Stimulated activated CD8-positive, alpha-beta memory T cell treated with anti-CD3 and anti-CD28 coated beads, Interleukin-12 subunit alpha, Interleukin-12 subunit beta, amount 100 ng/mL, for 4 hours (primary cell): ENCODE measurements at places on chromosomes 2 and 18.

- no peak for DNase-seq
Measured at GRCh38 chr2:152497481-152498052, 162.6 kb downstream of the FMNL2 start.

- no peak for DNase-seq
Measured at GRCh38 chr18:79317703-79318102, 78.0 kb upstream of the NFATC1 start.

DNA sequence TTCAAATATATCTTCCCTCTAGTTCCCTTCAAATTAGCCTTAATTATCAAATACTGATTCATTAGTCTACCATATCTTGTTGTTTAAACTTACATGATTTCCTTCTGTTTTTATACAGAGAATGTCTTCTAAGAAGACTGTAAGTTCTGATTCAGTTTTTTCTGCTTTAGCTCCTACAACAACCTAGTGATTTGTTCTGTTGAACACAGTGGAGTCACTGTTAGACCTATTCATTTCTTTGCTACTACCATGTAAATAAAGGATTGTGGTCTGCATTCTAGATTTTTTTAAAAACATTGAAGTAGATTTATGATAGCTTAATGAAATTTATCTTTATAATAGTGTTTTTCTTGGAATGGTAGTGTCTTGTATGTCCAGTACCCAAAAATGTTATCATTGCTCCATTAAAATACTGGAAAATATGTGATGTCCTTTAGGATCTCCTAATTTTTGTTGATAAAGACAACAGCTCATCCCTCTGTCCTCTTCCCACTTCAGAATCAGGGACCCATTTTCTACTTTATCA lies 146.4 kb downstream of the MBD5 start:
- DNase-seq: no peak

GRCh38 chr18:67428158-67428557 lies 88.4 kb downstream of the DSEL start:
- no peak for DNase-seq

- DNase-seq: no peak
Measured at GRCh38 chr2:140650825-140651224, 1480.0 kb downstream of the LRP1B start.

GRCh38 chr2:65142515-65142914 lies 12.6 kb upstream of the RAB1A start:
- DNase-seq: no peak

DNA sequence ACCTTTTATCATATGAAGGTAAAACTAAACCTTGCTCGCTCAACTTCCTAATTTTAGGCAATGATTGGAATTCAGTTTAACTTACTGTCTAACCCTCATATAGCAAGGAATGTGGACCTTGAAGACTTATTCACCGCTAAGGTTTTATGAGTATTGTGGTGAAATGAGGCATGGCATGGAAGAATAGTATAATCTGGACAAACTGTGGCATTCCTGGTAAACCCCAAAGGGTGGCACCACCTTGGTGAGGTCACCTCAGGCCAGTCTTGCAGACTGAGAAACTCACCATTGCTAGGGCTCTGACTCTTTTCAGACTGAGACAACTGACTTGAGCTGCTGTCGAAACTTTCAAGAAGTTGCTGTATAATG lies 51.1 kb upstream of the EHBP1 start:
- DNase-seq: no peak

- no peak for DNase-seq
Measured at GRCh38 chr18:6830916-6831315, 101.4 kb downstream of the ARHGAP28 start.

DNA sequence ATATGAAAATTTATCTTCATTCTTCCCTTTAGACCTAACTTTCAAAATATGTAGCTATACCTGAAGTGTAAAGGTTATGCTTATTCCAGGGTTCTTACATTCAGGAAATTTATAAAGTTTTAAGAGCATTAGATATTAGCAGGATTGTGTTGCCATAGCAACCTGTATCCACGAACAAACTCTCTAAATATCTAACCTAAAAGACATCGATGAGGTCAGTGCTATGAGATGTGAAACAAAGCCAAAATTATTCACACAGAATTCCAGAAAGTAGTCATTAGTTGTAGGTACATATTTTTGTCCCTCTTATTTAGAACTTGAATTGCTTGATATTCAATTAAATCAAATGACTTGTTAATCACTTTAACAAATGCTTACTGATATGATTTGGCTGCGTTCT lies 705.3 kb downstream of the SOCS6 start:
- DNase-seq: no peak

- DNase-seq: no peak
Measured at GRCh38 chr2:239406316-239406995, 5.6 kb upstream of the HDAC4 start.

DNA sequence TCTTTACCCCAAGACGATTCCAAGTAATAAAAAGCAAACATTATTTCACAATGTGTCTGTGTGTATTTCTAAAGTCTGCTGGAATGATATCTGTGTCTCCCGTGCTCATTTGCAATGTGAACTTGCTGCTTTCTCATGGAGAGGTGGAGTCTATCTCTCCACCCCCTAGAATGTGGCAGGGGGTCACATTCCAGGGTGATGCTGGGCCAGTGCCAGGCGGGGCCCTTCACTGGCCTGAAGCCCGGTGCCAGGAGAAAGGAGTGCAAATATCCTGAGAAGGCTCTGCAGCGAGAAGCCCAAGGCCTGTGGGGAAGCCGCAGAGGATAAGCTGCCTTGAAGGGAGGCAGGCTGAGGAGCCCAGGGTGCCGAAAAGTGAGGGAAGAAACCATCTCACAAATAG lies 26.8 kb upstream of the LDLRAD4 start:
- DNase-seq: no peak

- DNase-seq: no peak
Measured at GRCh38 chr2:14773696-14774095, 141.2 kb downstream of the LRATD1 start.

DNA sequence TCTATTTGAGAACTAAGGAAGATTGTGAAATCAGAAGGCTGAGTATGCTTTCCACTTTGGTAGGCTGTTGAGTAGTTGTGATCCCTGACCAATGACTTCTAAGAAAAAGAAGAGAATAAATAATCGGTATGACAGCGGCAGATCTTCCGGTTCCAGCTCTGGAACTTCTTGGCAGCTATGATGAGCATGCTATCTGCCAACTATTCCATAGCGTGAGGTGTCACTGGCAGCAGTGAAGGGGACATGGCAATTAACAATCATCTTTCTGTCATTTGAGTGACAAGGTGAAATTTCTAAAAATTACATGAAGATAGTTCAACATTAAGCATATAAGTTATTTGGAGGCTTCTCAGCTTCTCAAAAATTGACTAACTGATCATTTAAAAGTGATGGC lies 140.1 kb upstream of the NETO1 start:
- no peak for DNase-seq

DNA sequence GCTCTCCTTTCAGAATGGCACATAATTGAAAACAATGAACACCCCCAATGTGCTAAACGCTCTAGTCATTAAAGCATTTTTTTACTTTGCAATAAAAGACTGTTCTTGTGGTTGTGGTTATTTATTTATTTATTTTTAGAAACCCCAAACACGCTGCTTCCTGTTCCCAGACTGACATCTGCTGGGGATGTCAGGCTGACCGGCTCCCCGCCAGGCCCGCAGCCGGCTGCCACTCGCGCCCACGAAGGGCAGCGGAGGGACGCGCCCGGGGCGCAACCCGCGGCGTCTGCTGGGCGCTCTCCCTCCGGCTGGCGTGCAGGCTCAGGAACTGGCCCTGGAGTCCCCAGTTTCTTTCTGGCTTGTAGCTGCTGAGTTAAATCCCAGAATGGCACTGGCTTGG lies 83.1 kb upstream of the SP3 start:
- no peak for DNase-seq

- no peak for DNase-seq
Measured at GRCh38 chr2:217529271-217529670, 473.5 kb downstream of the TNS1 start.

DNA sequence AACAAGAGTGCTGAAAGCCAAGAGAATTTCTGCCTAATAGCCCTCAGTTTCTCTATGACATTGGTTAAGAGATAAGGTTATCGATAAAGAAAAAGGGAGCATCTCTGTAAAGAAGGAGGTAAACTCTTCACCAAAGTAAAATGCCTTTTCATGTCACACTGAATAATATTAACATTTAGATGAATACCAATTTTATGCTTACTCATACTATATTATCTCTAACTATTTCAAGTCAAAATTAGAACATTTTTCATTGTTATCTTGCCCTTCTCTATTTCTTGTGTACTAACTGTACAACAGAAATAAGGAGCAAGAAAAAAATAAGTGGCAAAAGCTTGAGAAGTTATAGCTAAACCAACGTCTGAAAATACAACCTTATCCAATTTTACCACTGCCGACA lies 127.5 kb downstream of the EXOC6B start:
- DNase-seq: no peak

GRCh38 chr2:63862806-63863205 lies 21.1 kb downstream of the UGP2 start:
- no peak for DNase-seq
